ENCODE measurements at places on chromosomes 2 and 18. TPM values are rescaled to one million over a fixed set of nuclear protein-coding genes. Genes with fewer than 3 reads are reported as not detected.

Gene AMER3
- total RNA-seq, result not detected

Gene HOXD11
- total RNA-seq, result 26.4 TPM

Gene RBM45
- 19.0 TPM for total RNA-seq

Gene CHRND
- not detected for total RNA-seq

Gene EFHD1
- 2.3 TPM for total RNA-seq

- DNase-seq, result peak; percentile 86
Measured at GRCh38 chr2:179963626-179964025, 43.5 kb downstream of the CWC22 start.

DNA sequence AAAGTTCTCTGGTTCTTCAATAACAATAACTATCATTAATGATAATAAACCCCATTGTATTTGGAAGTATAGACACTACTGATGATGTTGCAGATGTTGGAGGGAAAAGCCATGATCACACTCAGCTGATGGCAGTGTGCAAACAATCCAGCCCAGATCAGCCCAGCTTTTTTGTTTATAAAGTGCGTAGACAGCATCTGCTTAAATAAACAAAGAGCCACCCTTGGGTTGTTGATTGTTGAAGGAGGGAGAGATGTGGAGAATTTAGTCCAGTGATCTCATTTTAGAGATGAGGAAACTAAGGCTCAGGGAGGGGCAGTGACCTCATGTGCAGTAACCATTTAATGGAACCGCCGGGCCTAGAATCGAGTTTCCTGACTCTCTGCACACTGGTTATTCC is 56.0 kb upstream of the MEX3C start:
- DNase-seq, result no peak

GRCh38 chr2:48357351-48357750 is 172.6 kb upstream of the STON1 start:
- DNase-seq, result no peak

DNA sequence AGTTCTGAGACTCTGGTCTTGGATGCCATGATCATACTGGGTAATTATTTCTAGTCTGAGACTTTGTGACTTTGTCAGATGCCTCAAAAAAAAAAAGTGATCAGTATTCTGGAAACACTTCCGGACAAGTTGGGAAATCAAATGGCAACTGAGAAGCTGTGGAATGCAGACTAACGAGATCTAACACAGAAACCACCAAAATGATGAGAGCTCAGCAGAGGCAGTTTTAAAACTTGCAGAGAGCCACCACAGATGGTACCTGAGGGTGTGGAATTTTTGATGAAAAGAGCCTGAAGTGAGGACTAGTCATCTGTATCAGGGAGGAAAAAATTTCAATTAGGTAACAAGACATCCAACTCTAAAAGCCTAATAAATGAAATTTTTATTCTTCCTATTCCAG is 5.5 kb upstream of the GPR75 start:
- no peak for DNase-seq

DNA sequence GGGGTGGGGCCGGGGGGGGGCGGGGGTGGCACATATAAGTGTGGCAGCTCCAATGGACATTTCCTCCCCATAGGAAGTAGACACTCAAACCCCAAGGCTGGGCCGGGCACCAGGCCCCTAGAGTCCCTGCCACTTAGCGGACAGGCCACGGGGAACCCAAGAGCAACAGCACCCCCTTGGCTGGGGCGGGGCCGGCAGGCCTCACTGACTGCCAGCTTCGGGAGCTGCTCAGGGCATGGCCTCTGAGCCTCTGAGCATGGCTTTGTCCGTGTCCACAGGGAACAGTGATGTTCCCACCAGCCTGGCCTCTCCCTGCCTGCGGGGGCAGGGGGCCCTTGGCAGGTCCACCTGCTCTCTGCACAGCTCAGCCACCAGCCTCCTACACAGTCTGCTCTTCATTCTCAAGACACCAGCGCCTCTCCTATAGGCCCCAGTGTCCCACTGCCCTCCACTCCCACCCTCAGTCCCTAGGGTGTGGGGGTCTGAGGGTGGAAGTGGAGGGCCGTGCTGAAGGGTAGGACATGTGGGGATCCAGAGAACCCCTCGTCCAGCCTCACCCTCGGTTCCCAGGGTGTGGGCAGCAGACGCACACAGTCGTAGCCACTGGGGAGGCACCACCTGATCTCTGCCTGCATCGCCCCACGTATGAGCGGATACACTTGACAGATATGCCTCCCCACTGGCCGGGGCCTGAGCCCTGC is 106.7 kb downstream of the FAM210A start:
- DNase-seq, result no peak

DNA sequence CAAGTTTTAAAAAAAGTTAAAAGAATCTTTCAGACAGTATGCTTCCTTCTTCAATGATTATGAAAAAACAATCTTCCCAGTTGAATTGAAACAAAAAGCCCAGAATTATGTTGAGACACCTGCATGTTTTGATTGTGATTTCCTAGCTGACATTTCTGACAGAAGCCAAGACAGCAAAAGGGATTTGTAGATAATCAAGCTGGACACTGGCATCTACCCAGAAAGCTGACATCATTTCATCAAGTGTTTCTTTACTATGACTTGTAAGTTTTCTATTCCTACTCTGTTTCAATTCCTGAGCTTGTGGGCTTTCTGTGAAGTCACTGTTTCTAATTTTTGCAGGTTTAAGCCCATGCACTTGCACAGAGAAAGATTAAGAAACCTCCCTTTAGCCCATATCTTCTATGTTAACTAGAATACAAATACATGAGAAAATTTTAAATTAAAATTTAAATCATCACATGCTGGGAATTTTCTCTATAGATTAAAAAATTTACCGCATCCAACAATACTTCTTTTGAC is 82.9 kb upstream of the CCDC85A start:
- no peak for DNase-seq

- no peak for DNase-seq
Measured at GRCh38 chr2:128756365-128756717, 437.7 kb upstream of the HS6ST1 start.

- DNase-seq, result no peak
Measured at GRCh38 chr2:38514603-38515154, 88.0 kb downstream of the HNRNPLL start.

DNA sequence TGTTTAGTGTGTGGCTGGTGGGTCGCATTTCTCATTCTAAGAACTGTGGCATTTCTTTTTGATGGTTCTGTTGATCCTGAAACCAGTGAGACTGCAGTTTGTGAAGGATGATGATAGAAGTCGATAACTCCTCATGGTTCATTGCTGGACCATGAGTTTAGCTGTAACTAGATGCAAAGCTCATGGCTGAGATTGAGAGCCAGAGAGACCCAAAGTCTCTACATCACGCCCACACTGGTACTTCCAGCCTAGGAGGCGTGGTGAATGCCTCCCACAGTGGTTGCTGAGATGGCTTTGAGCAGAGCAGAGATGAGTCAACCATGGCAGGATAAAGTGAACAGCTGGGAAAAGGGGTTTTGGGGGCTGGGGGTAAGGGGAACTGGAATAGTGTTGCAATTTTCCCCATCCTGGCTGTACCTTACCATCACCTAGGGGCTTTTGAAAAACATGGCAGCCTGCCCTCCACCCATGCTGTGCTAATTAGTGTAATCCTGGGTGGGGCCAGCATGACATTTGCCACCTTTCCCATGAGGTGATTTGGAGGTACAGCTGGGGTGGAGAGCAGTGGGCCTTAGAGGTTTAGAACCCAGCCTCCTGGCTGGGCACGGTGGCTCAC is 24.1 kb downstream of the INPP4A start:
- DNase-seq, result no peak

DNA sequence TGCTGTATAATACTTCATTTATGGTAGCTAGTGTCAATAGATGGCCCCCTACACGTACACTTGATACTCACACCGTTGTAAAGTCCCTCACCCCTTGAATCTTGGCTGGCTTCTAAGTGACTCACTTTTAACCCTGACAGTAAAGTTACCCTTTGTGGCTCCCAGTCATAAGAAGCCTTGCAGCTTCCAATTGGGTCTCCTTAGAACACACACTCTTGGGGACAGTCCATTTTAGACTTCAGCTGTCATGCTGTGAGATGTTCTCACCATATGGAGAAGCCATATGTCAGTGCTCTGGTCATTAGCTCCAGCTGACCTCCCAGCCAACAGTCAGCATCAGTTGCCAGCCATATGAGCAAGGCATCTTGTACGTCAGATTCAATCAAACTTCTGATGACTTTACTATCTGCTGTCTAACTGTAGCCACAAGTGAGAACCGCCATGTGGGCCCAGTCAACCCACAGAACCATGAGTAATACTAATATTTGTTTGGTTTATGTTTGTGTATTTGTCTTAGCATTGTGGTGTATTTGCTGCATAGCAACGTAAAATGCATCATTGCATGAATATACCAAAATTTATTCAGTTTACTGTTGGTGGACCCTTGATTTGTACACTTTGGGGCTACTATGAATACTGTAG is 68.3 kb downstream of the PTPN4 start:
- no peak for DNase-seq

DNA sequence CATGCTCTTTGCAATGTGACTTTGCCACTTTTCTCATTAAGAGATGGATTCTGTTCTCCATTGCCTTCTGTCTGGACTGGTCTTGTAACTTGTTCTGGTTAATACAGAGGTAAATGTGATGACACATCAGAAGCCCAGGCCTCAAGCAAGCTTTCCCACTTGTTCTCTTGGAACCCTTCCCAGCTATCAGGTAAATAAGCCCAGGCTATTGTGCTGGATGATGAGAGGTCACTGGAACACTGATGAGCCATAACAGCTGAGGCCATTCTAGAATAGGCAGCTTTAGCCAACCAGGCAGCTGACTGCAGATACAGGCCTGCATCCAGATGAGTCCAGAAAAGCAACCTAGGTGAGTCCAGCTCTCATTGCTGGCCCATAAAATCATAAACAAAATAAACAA is 1007.0 kb upstream of the ACVR2A start:
- no peak for DNase-seq

DNA sequence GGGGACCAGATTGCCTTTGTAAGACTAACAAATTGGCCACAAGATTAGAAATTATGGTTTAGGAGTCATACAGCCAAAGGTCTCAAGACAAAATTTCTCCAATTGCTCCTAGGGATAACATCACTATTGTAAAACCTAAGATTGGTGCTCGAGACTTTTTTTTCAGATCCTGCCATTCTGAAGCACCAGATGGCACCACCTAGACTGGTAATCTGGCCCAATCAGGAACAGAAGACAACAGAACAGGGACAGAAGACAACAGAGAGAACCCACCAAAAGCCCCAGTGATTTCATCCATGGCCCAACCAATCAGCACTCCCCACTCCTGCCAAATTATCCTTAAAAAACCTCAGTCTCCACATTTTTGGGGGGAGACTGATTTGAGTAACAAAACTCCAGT is 66.8 kb downstream of the LINC00305 start:
- DNase-seq, result no peak

DNA sequence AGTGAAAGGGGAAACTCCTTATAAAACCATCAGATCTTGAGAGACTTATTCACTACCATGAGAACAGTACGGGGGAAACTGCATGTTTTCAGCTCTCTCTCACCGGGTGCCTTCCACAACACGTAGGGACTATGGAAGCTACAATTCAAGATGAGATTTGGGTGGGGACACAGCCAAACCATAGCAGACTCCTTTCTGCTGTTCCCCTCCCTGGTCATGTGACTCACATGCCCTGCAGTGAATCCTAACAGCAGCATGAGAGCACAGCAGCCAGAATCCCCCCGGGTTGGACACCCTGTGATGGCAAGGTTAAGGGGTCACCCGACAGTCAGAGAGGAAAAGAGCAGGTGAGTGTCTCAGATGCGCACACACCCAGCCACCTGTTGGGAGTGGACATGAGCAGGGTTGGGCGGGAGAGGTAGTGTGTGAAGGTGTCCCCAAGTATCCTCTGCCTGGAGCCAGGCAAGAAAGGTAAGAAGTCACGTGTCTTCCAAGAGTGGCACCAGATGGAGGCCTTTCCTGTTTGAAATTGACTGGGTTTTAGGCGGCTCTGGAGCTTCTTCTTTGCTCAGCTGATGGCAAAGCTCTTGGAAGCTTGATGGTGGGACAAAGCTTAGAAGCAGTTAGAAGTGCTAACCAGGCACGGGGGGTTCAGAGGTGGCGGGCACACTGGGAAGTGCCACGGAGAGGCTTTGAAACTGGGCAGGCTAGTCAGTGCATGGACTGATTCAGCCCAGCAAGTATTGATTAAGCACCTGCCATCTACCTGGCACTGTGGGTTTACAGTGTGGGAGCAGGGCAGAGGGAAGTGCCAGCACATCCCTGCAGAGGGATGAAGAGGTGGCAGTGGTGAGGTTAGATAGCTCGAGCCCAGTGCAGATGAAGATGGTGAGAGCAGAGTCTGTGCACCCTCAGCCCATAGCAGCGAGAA is 68.7 kb downstream of the RHOB start:
- no peak for DNase-seq

GRCh38 chr2:68907232-68907919 is 36.2 kb upstream of the BMP10 start:
- DNase-seq, result no peak

DNA sequence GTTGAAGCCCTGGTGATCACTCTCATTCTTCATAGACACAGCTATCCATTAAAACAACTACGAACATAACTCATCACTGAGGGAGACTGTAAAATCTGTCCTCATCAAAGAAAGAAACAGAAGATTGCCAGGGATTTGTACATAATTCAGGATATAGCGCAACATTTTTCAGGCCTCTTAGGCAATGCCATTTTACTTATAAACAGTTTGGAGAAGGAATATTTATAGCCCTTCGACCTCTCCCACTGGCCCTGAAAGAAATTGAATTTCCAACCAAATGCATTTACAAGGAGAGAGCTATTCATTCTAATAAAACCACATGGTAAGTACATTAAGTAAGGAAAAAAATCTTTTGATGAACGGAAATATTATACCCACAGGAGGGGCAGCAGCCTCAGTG is 295.0 kb downstream of the RAD51AP2 start:
- peak; percentile 87 for DNase-seq

GRCh38 chr2:15141211-15141610 is 419.9 kb downstream of the NBAS start:
- DNase-seq, result no peak

DNA sequence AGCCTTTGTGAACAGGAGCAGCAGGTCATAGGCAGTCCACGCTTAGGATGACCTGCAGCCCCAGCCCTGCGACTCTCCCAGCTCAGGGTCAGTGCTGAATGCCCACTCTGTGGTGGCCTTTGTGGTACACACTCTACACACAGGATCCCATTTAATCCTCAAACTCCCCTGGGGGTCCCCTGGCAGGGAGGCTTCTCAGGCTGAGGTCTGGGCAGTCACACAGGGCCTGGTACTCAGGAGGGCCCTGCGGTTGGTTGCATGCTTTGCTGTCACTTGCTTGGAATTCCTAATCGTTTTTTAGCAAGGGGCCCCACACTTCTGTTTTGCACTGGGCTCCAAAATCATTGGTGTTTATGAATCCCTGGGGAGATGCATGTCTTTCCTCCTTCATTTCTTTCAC is 113.0 kb downstream of the EML6 start:
- no peak for DNase-seq

DNA sequence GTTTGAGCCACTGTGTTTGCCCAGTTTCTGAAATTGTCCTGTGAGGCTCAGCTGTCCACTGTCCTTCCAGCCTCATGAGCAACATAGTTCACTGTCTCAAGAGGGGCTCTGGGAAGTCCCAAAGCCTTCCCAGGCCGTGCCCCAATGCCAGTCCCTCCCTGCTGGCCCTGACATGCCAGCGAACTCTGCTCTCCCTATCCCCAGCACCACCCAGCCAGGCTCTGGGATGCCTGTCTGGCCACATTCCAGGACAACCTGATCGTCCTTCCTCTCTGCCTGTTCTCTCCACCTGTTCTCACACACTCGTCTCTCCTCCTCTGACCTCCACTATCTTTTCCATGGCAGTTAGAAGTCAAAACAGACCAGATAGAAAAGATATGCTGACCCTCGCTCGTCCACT is 278.0 kb upstream of the ID2 start:
- DNase-seq, result no peak

- peak; percentile 74 for DNase-seq
Measured at GRCh38 chr2:106582148-106583143, 95.3 kb downstream of the CD8B2 start.
